GM04504 (cell line): ENCODE measurements at places on chromosomes 2 and 18.

GRCh38 chr18:59460072-59460420 is 101.0 kb upstream of the LMAN1 start:
- peak; percentile 19 for DNase-seq

DNA sequence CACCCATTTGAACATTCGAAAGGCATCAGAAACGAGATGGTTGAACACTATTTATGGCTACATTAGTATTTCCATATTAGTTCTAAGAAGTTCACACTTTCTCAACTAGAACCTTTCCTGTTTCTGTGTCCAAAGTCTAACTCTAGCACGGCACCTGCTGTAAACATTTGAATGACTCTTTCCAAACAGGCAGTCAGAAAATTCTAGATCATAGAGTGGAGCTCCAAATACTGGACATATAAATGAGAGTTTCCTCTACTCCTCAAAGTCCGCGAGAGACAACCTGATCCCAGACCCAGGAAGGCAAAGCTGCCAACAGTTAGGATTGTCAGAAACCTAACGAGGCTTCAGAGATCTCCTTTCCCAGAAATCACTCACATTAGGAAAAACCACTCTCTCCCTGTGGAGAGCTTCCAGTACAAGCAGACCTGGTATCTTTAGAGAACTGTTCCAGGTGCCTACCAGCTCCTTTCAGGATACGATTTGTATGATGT is 10.6 kb downstream of the RND3 start:
- DNase-seq = peak; percentile 23

GRCh38 chr2:218404351-218405085 is 4.8 kb downstream of the CTDSP1 start:
- no peak for DNase-seq

DNA sequence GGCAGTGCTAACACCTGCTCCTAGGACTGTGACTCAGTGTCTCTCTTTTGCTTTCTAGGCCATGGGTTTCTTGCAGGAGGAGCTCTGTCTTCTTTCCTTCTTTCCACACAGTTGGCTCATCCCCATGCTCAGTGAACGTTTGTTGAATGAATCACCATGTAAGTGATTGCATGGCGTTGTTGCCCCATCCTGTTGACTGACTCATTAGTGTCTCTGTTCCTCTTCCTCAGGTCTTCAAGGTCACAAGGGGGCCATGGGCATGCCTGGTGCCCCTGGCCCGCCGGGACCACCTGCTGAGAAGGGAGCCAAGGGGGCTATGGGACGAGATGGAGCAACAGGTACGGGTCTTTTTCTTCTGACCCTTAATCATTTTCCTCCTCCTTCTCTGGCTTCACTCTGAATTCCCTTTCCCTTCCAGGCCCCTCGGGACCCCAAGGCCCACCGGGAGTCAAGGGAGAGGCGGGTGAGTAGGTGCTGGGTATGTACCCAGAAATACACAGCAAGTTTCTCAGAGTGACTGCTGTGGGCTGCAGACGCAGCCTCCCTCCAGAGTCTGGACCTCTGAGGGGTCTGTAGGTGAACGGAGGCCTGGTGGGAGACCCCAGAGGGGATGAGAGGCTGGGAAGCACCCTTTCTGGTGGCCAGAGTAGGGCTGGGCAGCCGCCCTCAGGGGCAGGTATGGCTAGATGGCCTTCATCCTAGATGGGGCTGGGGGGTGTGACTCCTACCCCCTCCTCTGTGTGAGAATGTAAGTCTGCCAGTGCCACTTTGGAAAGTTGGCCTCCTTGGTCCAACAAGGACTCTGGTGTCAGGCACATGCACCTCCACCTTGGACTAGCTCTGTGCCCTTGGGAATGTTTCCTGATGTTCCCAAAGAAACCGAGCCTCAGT is 32.4 kb downstream of the MARCO start:
- peak; percentile 42 for DNase-seq

- DNase-seq = no peak
Observed at GRCh38 chr2:6872394-6872793, 5.2 kb upstream of the RSAD2 start.

- no peak for DNase-seq
Observed at GRCh38 chr2:12167525-12168317, 421.3 kb downstream of the LPIN1 start.

GRCh38 chr2:239386001-239386670 is 14.7 kb downstream of the HDAC4 start:
- no peak for DNase-seq

- DNase-seq = no peak
Observed at GRCh38 chr2:232335859-232336215, 42.7 kb upstream of the ALPP start.

DNA sequence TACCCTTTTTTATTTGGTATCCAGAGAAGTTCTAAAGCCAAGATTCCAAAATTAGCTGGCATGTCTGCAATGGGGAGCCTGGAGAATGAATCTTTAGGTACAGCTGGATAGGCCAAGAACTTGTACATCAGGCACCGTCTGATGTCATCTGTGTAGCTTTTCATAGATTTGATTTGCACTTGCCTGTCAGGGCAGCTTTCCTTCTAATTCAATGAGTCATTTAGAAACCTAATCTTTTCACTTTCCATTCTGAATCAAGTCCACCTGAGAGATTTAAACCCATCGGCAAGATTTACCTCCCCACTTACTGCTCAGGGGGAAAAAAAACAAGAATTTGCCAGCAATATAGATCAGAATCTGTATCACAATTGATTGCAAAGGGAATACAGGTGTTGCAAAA is 60.9 kb upstream of the ACAA2 start:
- DNase-seq = no peak

DNA sequence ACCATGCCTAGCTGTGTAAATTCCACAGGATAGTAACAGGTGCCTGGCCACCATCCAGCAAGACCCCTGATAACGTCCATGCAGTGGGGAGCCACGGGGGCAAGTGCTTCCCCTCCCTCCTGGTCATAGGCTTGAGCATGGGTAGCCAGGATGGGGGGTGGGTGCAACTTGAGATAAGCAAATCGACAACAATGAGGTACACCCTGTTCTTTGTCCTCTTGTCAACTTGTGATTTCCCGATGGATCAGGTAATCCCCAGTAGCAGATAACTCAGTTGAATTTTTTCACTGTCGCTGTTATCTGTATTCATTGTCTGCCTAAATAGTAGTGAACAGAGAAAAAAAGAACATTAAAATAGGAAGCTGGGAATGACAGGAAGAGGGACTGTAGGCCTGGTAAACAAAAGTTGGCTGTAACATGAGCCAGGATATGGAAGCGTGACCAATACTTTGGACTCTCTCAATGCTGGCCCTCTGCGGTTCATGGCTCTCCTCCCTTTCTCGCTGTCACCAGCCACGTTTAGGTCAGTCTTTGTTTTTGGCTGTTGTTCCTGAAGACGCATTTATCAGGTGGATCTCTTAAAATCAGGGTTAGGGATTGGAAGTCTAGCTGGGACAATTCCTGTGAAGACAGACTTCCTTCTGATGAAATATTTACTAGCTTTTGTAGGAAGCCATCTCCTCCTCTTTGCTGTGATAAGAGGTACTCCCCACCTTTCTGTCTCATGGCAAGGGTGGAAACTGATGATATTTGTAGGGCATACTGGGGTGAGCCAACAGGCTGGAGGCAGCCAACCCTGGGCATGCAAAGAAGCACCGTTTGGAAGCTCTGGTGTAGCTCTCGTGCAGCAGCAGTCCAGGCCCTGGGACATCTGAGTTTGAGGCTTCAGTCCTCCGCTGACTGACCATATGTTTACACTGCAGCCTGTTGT is 42.4 kb downstream of the TCF7L1 start:
- DNase-seq = no peak

- no peak for DNase-seq
Observed at GRCh38 chr2:12192762-12193161, 446.3 kb downstream of the LPIN1 start.

GRCh38 chr2:157107877-157108276 is 149.6 kb upstream of the GALNT5 start:
- DNase-seq = no peak

- no peak for DNase-seq
Observed at GRCh38 chr2:128384446-128384845, 65.8 kb upstream of the HS6ST1 start.

- no peak for DNase-seq
Observed at GRCh38 chr2:71801556-71801955, 346.1 kb downstream of the CYP26B1 start.

- no peak for DNase-seq
Observed at GRCh38 chr2:189265696-189266320, 86.2 kb upstream of the COL5A2 start.

DNA sequence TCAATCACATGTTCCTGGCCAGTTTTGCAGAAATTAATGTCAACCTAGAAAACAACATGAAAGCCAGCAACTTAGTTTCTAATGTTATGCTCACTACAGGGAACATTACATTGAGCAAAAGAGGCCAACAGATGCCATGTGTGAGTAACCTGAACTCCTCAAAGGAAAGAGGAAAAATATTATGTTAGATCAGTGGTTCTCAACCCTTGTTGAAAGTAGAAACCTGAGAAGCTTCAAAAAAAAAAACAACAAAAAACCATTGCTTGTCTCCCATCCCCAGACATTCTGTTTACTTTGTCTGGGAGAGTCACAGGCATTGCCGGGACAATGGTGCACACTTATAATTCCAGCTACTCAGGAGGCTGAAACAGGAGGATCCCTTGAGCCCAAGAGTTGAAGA is 57.7 kb downstream of the METTL4 start:
- DNase-seq = no peak

GRCh38 chr2:238260883-238261282 is 21.0 kb upstream of the HES6 start:
- DNase-seq = no peak

DNA sequence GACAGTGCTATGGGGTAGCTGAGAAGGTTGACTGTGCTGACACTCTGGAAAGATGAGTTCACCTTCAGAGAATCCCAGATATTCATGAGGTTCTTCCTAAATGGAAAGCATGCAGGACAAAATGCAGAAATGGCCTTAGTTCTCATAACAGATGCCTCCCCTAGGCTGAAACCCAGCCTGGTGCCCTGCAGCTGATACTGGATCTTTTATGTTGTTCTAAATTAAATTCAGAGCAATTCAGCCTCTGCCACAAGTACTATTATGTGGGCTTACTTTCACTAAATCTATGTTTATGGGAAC is 172.0 kb upstream of the SERPINE2 start:
- DNase-seq = no peak

GRCh38 chr2:43199492-43200488 is 26.6 kb downstream of the ZFP36L2 start:
- DNase-seq = no peak

DNA sequence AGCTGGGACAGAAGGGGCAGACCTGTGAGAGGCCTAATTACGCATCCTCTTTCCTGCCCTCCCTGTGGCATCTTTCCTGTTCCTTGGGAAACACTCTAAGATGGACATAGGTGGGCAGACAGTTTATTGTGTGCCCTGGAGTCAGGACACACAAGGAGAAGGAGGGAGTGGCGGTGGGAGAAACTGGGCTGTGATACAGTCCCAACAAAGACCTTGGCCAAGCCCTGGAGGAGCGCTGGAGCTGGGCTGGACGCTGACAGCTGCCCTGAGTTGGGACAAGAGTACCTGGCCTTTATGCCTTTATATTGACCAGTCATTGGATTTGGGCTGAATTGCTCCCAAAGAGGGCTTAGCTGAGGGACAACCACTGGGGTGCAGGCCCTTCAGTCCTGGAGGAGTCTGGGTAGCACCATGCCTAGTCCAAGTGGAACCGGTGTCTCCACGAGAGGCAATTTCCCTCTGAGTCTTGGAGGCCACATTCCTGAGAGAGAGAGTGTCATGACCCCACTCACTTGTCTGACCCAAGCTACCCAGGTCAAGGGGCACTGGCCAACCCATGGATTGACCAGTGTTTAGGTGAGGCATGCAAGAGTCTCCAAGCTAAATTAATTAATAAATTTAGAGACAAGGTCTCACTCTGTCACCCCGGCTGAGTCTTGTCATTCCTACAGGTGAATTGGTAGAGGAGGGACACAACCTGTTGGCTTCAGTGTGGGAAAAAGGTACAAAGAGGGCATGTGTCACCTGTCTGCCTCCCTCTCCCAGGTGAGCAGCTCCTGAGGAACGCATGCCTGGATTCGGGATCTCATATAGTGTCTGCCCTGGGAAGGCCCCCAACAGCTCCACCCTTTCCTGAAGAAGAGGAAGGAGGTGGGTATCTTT is 107.1 kb upstream of the ST3GAL5 start:
- DNase-seq = no peak

- DNase-seq = no peak
Observed at GRCh38 chr2:153291718-153292117, 186.8 kb downstream of the RPRM start.

DNA sequence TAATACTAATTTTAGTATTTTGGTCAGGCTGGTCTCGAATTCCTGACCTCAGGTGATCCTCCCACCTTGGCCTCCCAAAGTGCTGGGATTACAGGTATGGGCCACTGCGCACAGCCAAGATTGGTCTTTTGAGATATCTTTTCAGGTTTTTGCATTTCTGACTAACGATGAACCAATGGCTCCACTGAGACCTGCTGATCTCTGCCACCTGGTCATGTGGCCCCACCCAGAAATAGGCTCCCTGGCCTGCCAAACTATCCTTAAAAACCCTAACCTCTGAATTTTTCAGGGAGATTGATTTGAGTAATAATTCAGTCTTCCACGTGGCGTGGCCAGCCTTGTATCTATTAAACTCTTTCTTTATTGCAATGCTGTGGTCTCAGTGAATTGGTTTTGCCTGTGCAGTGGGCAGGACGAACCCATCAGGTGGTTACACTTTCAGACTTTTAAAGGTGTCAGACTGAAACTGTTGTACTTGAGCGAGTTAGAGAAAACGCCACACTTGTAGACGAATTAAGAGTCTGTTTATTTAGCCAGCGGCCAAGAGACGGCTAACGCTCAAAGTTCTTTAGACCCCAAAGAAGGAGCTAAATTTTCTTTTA is 85.8 kb upstream of the MSH6 start:
- no peak for DNase-seq

GRCh38 chr2:100142393-100142792 is at the start of gene AFF3:
AFF3 (minus strand) TSS chr2:100142590; CDS start chr2:100104454, 38,136 bp downstream.
- DNase-seq = no peak

- DNase-seq = no peak
Observed at GRCh38 chr2:146850746-146851145, 994.1 kb upstream of the ACVR2A start.

DNA sequence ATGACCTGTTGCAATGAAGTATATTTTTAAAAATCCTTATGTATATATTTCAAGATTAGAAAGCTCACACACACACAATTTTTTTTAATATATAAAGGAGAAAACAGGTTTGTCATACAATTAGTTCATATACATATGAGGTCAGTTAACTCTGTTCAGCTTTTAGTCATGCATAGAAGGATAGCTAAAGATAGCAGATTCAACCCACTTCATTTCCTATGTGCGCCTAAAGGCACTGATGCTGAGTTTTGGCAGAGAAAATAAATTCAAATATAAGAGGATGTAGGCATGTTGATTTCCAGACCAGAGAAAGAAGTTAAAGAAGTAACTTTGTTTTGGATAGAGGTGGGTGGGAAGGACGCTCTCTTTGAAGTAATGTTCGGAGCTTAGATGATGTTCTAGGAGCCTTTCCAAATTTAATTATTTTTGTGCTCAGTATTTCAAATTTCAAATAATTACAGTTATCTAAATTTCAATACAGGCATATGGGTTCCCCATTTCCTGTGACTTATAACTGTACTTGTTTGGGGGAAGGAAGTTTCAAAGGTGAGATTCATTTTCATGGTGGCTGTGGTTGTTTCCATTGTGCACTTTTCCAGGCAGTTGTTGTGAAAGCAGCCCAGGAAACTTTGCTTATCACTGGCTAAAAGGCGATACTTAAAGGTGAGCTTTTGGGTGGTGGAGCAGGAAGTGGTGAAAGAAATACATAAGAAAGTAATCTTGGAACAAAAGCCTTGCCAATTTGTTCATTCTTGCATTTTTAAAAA is 523.4 kb upstream of the FANCL start:
- no peak for DNase-seq
